Fibroblast of skin of left quadriceps (primary cell): ENCODE measurements at places on chromosomes 1 and 21.
A peak's percentile ranks its signal among the peaks of the same experiment; 100 is the strongest.

GRCh38 chr1:76607717-76608116 lies 259.6 kb upstream of the ST6GALNAC5 start:
- no peak for DNase-seq

- DNase-seq = no peak
Measured at GRCh38 chr1:1273209-1273511, 494 bp downstream of the UBE2J2 start.

- DNase-seq = no peak
Measured at GRCh38 chr1:214740471-214740870, 137.5 kb downstream of the CENPF start.

DNA sequence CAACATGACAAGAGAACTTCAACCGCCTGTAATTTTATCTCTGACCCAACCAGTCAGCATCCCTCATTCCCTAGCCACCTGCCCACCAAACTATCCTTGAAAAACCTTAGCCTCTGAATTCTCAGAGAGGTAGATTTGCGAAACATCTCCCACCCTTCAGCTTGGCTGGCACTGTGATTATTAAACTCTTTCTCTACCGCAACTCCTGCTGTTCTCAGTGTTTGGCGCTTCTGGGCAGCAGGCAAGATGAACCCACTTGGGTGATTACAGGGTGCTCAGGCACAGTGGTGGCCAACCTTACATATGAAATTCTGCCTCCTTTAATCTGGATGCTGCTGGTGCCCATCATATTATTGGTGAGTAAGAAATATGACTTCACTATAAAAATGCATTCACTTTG lies 22.1 kb downstream of the CCDC190 start:
- DNase-seq = no peak

- no peak for DNase-seq
Measured at GRCh38 chr1:181387702-181388101, 95.6 kb upstream of the CACNA1E start.

GRCh38 chr1:185679220-185679619 lies 55.0 kb upstream of the HMCN1 start:
- no peak for DNase-seq

- DNase-seq = no peak
Measured at GRCh38 chr1:205983925-205984725, 19.1 kb downstream of the RAB7B start.

DNA sequence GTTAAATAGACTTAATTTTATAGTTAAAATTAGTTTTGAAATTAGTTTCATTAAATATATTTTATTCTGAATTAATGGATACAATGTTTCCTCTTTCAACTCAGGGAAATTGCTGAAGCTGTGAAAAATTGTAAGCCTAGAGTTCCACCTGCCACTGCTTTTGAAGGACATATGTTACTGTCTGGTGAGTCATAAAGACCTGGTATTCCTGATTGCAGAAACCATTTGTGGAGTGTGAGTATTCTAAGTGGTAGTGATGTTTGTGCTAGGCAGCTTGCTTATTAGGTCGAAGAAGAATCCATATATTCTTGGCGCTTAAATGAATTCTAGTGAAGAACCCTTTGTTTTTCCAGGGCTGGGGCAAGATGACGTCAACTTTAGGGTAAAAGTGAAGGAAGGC lies 34.0 kb downstream of the MTR start:
- DNase-seq = no peak

GRCh38 chr1:183588827-183589226 lies 1.4 kb downstream of the NCF2 start:
- DNase-seq = no peak

- DNase-seq = no peak
Measured at GRCh38 chr1:230618537-230618936, 23.7 kb upstream of the COG2 start.

DNA sequence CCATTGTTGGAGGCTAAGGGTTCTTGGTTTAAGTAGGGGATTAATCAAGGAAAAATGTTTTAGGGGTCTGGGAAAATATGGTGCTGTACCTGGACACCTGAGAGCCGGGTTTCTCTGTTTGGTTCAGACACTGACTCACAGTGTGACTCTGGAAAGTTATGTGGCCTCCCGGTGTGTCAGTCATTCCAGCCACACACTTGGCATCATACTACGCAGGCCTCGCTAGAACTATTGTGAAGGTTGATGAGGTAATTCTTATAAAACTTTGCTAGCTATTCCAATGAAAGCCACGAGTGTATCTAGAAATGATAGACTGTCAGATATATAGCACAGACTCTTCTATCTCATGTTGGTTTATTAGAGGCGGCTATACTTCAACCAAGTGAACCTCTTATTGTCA lies 4.8 kb upstream of the CAMSAP2 start:
- DNase-seq = no peak

DNA sequence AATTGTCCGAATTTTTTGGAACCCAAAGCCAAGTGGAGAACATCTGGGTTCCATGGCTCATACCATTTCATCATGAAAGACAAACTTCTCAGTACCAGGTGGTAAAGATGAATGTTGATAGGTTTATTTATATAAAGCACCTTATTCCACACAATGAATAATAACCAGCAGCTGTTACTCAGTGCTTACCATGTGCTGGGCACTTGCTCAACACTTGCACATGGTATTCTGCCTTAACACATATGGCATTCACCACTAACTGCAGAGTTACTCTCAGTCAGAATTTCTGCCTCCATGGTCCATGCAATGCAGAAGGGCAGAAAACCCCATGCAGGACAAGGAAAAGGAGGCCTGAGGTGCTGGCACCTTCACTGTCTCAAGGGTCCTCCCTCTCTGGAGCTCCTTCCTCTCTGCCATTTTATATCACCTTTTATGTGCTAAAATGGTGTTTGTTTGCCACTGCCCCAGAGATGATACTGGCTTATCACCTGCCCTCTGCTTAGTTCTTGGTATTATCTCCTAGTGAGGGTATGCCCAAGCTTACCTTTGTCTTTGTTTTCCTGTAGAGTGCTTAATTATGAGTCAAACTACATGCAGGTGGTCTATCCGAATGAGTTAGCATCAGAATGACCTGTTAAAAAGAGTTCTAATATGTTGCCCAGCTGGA lies 76.7 kb upstream of the ZNF326 start:
- DNase-seq = no peak

DNA sequence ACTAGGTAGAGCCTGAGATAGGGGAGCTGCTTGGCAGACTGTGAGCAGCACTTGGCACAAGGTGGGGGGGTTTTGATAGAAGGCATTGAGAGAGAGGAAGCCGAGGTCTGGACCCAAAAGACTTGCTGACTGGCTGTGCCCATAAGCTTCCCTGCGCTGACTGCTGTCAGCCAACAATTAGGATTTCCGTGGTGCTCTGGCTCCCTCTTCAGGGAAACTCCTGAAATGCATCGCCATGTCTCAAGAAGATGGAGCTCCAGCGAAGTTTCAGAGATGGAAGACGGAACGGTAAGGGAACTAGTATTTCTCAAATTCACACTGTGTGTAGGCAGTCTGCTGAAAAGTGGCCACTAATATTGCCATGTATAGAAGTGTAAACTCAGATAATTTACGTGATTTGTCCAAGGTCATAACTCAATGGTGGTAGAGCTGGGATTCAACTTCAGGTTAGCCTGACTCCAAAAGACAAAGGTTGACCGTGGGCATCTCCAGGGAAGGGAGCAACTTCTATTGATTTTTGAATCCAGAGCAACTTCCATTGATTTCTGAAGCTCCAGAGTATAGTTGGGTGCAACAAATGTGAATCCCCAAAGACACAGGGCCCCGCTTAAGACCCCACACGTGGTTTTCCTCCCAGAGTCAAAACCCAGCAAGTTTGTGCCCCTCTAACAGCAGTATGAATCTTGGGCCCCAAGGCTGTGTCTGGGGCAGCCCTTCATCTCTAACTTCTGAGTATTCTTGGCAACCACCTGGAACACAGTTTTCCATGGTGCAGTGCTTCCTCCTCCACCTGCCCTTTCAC lies 44.5 kb upstream of the CRNN start:
- DNase-seq = peak; percentile 20

- DNase-seq = peak; percentile 91
Measured at GRCh38 chr21:21714426-21714825, 716.2 kb downstream of the NCAM2 start.

- no peak for DNase-seq
Measured at GRCh38 chr1:1082776-1083415, 8.8 kb upstream of the RNF223 start.

- DNase-seq = no peak
Measured at GRCh38 chr1:20361401-20361800, 70.7 kb downstream of the VWA5B1 start.

DNA sequence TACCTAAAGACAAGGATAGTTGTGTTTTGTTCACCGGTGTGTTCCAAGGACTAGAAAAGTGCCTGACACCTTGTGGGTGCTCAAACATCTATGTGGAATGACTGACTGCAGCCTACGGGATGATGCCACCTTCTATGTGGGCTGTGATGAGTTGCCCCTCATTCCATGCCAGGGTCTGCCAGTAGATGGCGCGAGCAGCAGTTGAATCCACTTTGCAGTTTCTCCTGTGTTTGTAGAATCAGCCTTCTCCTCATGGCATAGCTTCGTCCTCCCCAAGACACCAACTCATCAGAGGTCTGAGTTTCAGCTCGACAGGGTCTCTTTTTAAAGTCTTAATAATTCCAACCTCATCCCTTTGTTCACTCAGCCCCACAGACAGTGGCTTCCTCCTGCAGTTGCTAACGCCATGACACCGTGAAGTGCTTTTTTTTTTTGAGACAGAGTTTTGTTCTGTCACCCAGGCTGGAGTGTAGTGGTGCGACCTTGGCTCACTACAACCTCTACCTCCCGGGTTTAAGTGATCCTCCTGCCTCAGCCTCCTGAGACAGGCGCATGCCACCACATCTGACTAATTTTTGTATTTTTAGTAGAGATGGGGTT lies 133.7 kb downstream of the CAPN8 start:
- DNase-seq = peak; percentile 5

DNA sequence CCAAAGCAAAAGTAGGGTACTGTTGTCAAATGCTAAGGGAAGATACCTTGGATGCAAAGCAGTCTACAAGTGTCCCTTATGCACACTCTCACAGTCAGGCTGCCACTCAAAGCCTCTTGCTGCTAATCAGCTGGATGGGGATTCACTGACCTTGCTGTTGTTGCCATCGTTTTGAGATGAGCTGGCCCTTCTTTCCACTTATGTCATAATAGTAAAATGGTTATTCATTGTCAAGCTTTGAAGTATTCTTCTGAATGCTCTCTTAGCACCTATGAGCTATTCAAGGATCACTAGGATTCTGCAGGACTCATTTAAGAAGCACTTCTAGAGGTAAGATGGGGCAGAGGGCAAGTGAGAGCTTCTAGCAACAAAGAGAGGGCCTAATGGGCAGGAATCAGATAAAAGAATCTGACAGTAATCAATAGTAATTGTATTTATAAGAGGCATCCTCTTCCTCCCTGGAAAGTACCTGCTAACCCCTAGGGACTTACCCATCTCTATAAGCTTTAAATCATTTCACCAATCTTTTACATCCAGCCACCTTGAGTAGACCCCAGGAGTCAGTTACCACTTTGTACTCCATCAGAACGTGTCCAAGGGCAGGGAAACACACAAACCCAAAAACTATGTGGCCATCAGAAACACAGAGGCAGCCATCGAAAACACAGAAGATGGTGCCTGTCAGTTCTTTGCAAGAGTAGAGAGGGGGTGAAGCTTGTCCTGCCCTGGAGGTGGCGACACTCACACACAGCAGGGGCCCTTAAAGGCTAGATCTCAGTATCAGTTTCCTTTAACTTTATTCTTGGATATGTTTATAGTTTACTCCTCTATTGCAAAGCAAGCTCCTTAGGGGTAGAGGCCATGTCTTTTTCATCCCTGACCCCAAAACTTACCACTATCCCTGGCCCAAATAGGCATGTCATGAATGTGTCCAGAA lies 103.7 kb upstream of the NFIA start:
- DNase-seq = no peak

DNA sequence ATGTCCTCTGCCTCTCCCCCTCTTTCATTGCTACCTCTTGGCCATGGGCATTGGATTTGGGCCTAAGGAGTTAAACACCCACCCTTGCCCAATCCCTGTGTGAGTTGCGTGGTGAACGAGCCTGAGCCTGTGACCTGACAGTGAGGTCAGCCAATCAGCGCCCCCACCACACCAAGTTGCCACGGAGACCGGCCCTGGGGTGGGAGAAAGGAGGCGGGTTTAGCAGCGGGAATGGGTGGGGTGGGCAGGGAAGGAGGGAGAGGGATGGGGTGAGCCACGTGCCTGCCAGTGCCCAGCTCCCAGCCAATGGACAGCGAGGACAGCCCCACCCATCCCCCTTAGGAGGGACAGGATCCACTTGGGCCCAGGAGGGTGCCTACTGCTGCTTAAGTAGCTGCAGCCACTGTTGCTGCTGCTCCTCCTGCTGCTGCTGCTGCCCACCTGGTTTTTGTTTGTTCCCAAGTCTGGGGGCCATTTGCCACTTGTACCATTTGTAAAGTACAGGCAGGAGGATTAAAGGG lies 9.5 kb downstream of the ZBTB7B start:
- no peak for DNase-seq

DNA sequence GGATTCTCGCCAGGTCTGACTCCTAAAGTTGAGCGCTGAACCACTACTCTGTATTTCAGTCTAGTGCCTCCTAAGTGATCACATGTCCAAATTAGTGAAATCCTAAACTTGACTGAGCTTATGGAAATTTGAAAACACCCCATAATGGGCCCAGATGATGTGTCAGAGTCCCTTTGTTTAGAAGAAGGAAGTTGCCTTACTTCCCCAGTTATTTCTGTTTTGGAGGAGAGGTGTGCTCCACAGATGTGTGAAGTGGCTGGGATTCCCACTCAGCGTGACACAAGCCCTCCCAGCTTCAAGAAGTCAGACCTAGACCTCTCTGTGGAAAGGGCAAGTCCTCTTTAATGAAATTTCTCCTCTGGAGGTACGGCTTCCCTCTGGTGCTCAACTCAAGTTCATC lies 188.8 kb downstream of the TTLL7 start:
- no peak for DNase-seq

DNA sequence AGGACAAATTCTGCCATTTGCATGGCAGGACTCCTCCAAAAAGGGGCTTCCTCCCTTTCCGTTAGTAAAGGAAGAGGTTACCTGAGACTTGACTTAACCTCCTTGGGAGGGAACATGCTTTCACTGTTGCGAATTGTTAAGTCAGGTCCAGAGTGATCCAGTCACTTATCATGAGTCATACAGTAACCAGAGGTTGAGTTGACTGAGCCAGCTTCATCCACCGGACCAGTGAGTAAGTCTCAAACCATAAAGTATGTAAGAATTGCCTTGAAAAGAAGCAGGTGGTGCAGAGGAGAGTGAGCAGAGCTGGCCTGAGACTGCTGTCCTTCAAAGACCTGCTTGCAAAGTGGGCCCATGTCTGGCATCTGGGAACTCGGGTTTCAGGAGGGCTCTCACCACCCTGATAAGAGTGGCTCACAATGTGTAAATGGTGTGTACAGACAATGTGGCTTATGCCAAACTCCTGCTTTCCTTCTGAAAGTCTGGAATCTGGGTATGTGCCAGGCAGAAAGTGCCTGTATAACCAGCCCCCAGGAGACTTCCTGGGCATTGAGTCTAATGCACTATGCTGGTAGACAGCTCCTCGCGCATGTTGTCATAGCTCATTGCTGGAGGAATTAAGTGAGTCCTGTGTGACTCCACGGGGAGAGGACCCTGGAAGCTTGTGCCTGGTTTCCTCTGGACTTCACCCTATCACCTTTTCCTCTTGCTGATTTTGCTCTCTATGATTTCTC lies 84.3 kb upstream of the KLHDC7A start:
- DNase-seq = no peak

GRCh38 chr1:237634922-237635321 lies 255.8 kb downstream of the ZP4 start:
- no peak for DNase-seq
